ENCODE measurements at places on chromosomes 13 and 19. TPM values are rescaled to one million over a fixed set of nuclear protein-coding genes. Genes with fewer than 3 reads are reported as not detected.

DNA sequence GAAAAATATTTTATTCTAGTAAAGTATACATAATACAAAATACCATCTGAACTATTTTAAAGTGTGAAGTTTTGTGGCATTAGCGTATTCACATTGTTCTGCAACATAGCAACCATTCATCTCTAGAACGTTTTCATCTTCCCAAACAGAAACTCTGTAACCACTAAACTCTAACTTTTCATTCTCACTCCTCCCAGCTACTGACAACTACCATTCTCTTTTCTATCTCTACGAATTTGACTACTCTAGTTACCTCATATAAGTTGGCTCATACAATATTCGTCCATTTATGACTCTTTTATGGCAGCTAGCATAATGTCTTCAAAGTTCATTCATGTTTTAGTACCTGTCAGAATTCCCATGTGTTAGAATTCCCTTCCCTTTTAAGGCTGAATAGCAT lies 150.5 kb upstream of the MIR17HG start:
- DNase-seq: no peak

GRCh38 chr13:71096421-71096820 lies 770.6 kb downstream of the DACH1 start:
- no peak for DNase-seq

The PRX gene
- 14.0 TPM for polyA plus RNA-seq

- DNase-seq: no peak
Measured at GRCh38 chr13:32384702-32385101, 43.2 kb downstream of the N4BP2L1 start.

The C19orf85 gene
- not detected for polyA plus RNA-seq

The GPR12 gene
- polyA plus RNA-seq: 0.09 TPM

The SMIM44 gene
- polyA plus RNA-seq: not detected

All from renal cortex interstitium (tissue), 15 donors.